ENCODE measurements at places on chromosomes 2 and 18.

DNA sequence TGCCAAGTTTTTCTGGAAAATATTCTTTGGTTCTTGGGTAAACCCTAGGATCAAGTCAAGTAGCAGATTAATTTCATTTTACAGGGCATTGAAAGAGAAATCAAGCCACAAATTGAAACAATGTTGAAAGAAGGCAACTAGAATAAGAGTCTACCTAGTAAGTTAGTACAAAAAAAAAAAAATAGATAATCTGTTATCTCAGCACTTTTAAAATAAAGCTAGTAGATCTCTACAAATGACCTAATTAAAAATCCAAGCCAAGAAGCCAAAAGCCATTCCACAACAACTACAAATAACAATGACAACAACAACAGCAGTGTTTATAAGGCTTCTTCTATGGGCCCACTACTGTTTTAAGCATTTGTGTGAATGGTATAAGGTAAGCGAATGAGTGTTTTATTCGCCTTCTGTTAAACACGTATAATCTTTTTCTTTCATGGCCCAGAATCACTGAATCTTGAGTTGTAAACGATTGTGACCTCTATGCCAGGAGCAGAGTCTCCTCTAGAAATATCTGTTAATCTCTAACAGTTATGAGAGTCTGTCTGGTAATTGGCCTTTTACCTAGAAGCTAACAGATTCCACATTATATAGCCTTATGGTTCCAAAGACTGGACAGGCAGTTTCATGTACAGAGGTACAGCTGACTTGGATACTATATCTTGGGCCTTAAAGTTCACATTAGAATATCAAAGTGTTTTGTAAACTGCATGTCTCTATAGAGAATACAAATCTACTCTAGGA lies 28.6 kb upstream of the CUL3 start:
- DNase-seq = no peak

- no peak for DNase-seq
Observed at GRCh38 chr2:102844911-102845310, 83.1 kb downstream of the TMEM182 start.

DNA sequence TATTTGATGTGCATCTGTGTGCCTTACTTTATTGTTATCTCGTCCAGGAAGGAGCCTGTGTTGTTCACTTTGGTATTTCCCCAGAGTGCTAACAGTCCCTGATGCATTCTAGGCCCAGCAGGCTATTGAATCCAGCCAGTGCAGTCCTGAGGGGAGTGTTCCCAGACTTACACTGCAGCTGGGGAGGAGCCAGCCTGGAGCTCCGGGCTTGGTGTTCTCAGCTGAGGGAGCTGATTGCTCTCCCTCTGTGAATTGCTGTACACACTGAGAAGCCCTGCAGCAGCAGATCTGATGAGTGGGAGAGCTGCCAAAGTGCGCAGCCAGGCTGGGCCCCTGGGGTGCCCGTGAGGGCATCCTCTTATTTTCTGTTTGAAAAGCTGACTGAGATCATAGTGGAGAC lies 159.2 kb downstream of the GALNT3 start:
- no peak for DNase-seq

GRCh38 chr2:110813896-110814295 lies 81.5 kb downstream of the ACOXL start:
- no peak for DNase-seq

DNA sequence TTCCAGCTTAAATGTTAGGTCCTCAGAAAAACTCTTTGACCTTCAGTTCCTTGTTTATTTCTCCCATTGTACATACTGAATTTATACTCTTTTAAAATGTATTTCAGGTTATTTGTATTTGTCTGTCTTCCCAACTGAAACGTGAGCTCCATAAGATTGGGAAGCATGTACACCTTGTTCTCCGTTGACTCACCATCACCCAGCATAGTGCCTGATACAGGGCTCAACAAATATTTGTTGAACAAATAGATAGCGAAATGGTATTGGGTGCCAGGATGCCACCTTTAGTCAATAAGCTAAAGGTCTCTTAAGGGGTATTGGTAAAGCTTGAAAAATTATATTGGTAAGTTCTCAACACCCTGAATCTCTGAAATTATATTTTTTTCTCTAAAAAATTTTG lies 1841.3 kb upstream of the CELF4 start:
- peak; percentile 47 for DNase-seq
